ENCODE measurements at places on chromosomes 12 and 14. TPM values are rescaled to one million over a fixed set of nuclear protein-coding genes. Genes with fewer than 3 reads are reported as not detected.
A peak's percentile ranks its signal among the peaks of the same experiment; 100 is the strongest.

PEBP1 gene
- 118 TPM for total RNA-seq

BORCS5 gene
- total RNA-seq, result 21.2 TPM

EIF2B2 gene
- 49.1 TPM for total RNA-seq

MANSC1 gene
- not detected for total RNA-seq

- no peaks in the 10 kb centered on the region for H3K36me3 ChIP-seq
- no peaks in the 10 kb centered on the region for H3K27me3 ChIP-seq
- DNase-seq, result no peak
- H3K27ac ChIP-seq, result no peak overlapping the region
- H3K4me3 ChIP-seq, result no peak overlapping the region
- no peaks in the 10 kb centered on the region for H3K4me1 ChIP-seq
These were observed 75.5 kb downstream of the FAR2 start for GRCh38 chr12:29224572-29224971.

DNA sequence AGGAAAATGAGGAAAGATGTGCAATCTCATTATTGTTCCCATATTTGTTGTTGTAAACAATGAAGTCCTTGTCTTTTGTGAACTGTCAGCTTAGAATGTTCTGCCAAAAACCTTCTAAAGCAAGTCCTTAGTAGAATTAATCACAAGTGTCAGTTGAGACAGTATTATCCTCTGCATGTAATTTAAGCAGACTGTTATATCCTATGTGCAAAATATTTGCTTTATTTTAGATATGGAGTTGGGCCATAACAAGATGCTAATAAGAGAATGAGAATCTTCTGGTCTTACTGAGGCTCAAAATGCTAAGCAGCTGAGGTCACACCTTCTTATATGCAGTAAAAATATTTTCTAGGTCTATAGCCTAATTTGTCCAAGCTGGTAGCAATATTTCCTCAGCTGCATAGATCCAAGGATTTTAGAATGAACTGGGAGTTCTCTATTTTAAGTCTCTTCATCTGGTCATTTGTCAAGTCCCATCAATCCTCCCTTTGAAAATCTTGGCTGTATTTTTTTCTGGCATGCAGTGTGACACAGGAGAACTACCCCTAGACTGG lies 222.3 kb upstream of the NAV3 start:
- no peaks in the 10 kb centered on the region for H3K4me1 ChIP-seq
- no peak overlapping the region for H3K27ac ChIP-seq
- no peaks in the 10 kb centered on the region for H3K36me3 ChIP-seq
- H3K27me3 ChIP-seq, result no peaks in the 10 kb centered on the region
- no peak overlapping the region for H3K4me3 ChIP-seq
- DNase-seq, result no peak

SLCO1B3 gene
- total RNA-seq, result not detected

KLRC2 gene
- 1.6 TPM for total RNA-seq

DNA sequence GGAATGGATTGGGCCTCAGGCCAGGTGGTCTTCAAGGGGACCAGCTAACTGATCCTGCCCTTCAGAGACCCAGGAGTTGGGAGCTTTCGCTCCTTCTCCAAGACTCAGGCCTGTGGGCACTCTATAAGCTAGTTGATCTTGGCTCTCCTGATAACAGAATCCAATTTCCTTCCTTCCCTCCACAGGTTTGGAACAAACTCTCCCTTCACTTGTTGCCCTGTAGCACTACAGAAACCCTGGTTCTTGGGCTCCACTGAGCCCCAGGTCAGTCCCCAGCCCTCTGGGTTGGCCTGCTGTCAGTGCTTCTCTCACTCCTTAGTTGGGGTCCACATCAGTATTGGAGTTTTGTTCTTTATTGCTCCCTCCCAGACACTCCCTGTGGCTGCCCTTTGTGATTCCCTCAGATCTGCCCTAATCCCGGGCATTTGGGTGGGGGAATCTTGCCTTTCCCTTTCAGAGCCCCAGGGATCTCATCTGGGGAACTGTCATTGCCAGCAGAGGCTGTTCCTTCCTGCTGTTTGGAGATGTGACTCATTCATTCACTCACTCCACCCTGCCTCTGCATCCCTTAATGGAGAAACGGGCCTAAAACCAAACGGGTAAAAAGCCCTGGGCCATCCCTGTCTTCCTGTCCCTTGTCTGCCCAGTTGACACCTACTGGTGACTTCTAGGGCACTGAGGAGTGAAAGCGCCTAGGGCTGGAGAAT lies 4.4 kb upstream of the GPD1 start:
- no peaks in the 10 kb centered on the region for H3K27me3 ChIP-seq
- H3K4me3 ChIP-seq, result no peak overlapping the region
- no peaks in the 10 kb centered on the region for H3K4me1 ChIP-seq
- H3K27ac ChIP-seq, result no peak overlapping the region
- no peak for DNase-seq
- H3K36me3 ChIP-seq, result peaks cover 60% of the 10 kb centered on the region

GRCh38 chr12:51925346-51926063 lies 18.2 kb downstream of the ACVRL1 start:
- no peak overlapping the region for H3K4me3 ChIP-seq
- peak overlapping the region; percentile 30 for H3K27ac ChIP-seq
- H3K36me3 ChIP-seq, result no peaks in the 10 kb centered on the region
- no peak for DNase-seq
- H3K27me3 ChIP-seq, result peaks cover 16% of the 10 kb centered on the region
- H3K4me1 ChIP-seq, result peaks cover 4% of the 10 kb centered on the region

DACT1 gene
- total RNA-seq, result 0.58 TPM

MYO1H gene
- total RNA-seq, result not detected

ZNF891 gene
- 1.9 TPM for total RNA-seq

DNA sequence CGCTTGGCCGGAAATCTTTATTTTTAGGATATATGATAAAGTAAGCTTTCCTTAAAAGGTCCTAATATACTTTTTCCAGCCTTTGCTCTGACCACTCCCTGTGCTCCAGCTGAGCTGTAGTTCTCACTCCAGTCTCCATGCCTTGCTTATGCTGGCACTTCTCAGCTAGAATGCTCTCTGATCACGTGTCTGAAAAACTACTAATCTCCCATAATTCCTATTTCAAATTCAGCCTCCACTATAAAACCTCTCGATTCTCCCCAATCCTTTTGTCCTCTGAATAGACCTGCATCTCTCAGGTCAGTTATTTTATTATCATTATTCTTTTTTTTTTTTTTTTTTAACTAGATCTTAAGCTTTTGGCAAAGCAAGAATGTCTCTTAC lies 3.7 kb downstream of the BIN2 start:
- H3K27me3 ChIP-seq, result no peaks in the 10 kb centered on the region
- H3K36me3 ChIP-seq, result peaks cover 63% of the 10 kb centered on the region
- peaks cover 67% of the 10 kb centered on the region for H3K4me1 ChIP-seq

GRCh38 chr12:108667349-108667748 lies 33.7 kb upstream of the SELPLG start:
- H3K4me3 ChIP-seq, result no peak overlapping the region
- H3K4me1 ChIP-seq, result peaks cover 20% of the 10 kb centered on the region
- H3K27me3 ChIP-seq, result no peaks in the 10 kb centered on the region
- no peak for DNase-seq

GRCh38 chr14:76272349-76272748 lies 103.6 kb upstream of the ESRRB start:
- H3K27me3 ChIP-seq, result no peaks in the 10 kb centered on the region
- H3K36me3 ChIP-seq, result no peaks in the 10 kb centered on the region
- DNase-seq, result no peak
- H3K4me1 ChIP-seq, result no peaks in the 10 kb centered on the region
- H3K4me3 ChIP-seq, result no peak overlapping the region
- H3K27ac ChIP-seq, result no peak overlapping the region

DNA sequence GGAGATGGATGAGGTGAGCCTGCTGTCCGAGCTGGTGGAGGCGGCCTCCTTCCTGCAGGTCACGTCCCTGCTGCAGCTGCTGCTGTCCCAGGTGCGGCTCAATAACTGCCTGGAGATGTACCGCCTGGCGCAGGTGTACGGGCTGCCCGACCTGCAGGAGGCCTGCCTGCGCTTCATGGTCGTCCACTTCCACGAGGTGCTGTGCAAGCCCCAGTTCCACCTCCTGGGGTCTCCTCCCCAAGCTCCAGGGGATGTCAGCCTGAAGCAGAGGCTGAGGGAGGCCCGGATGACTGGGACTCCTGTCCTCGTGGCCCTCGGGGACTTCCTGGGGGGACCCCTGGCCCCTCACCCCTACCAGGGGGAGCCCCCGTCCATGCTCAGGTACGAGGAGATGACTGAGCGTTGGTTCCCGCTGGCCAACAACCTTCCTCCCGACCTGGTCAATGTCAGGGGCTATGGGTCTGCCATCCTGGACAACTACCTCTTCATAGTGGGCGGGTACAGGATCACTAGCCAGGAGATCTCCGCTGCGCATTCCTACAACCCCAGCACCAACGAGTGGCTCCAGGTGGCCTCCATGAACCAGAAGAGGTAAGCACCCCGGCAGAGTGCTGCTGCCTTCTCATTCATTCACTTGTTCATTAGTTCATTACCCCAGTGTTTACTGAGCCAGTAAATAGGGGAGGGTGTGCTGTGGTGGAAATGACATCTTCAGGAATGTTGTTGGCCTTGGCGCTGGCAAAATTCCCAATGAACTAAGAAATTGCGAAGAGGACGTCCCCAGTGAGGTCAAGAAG lies 774 bp upstream of the MANSC4 start:
- H3K27ac ChIP-seq, result peak overlapping the region; percentile 83
- H3K27me3 ChIP-seq, result peaks cover 7% of the 10 kb centered on the region
- H3K36me3 ChIP-seq, result peaks cover 26% of the 10 kb centered on the region
- H3K4me1 ChIP-seq, result peaks cover 38% of the 10 kb centered on the region

DNA sequence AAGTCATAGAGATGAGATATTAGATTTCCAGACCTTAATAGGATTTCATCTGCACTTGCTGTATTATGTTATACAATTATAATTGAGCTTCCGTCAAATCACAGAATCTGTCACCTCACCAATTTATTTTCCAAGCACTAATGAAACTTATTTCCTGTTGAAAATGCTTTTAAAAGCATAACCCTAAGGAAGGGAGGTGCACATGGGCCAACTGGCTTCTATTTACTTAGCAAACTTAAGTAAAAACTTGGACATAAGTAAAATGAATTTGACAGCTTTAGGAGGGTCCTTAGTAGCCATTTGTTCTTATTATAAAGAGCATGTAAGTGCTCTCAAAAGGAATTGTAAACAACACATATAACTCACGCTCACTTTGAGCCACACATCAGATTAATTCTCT lies 462.2 kb upstream of the TMPO start:
- H3K36me3 ChIP-seq, result no peaks in the 10 kb centered on the region
- no peak overlapping the region for H3K4me3 ChIP-seq
- H3K27me3 ChIP-seq, result no peaks in the 10 kb centered on the region
- H3K4me1 ChIP-seq, result no peaks in the 10 kb centered on the region
- H3K27ac ChIP-seq, result no peak overlapping the region

- peaks cover 63% of the 10 kb centered on the region for H3K36me3 ChIP-seq
- peak; percentile 33 for DNase-seq
- H3K27me3 ChIP-seq, result no peaks in the 10 kb centered on the region
- peak overlapping the region; percentile 79 for H3K27ac ChIP-seq
- H3K4me3 ChIP-seq, result peak overlapping the region; percentile 30
These were observed 75.3 kb upstream of the DUSP6 start for GRCh38 chr12:89427508-89428156.

DNA sequence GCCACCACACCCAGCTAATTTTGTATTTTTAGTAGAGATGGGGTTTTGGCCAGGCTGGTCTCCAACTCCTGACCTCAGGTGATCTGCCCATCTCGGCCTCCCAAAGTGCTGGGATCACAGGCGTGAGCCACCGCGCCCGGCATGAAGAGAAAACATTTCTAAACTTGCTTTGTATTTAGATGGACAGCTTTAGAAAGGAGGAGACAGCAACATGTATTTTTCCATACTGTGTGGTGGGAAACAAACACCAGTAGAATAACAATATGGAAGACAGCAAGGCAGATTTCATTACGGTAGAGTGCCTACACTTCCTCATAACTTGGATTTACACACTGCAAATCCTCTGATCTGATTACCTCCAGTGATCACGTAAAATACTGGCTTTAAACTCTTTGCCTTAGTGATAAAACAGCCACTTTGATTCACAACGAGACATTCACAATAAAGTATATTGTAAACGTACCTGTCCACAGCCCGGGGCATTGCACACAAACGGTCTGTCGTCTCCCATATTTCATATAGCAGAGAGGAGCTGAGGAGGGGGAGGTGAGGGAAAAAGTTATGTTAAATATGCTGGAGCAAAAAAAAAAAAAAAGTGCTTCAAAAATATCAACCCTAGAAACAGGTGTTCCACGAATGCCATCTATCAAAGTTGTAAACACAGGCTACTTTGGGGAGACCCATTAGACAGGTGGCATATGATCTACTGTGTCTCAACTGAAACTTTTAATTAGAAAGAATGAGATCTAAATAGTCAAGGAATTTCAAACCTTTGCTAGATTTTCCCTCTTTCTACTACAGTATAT lies 25.5 kb downstream of the ATF7 start:
- no peak overlapping the region for H3K4me3 ChIP-seq
- H3K4me1 ChIP-seq, result peaks cover 19% of the 10 kb centered on the region
- H3K27me3 ChIP-seq, result no peaks in the 10 kb centered on the region
- H3K27ac ChIP-seq, result no peak overlapping the region

PLEKHH1 gene
- total RNA-seq, result 0.99 TPM

TIMELESS gene
- total RNA-seq, result 62.7 TPM

- H3K36me3 ChIP-seq, result no peaks in the 10 kb centered on the region
- no peak overlapping the region for H3K27ac ChIP-seq
- DNase-seq, result no peak
- no peak overlapping the region for H3K4me3 ChIP-seq
- H3K4me1 ChIP-seq, result peaks cover 5% of the 10 kb centered on the region
- H3K27me3 ChIP-seq, result peaks cover 57% of the 10 kb centered on the region
These were observed 4.7 kb downstream of the CCDC184 start for GRCh38 chr12:48187916-48188695.

GRCh38 chr12:84661786-84662185 lies 250.8 kb downstream of the SLC6A15 start:
- no peaks in the 10 kb centered on the region for H3K27me3 ChIP-seq
- no peak for DNase-seq
- H3K4me3 ChIP-seq, result no peak overlapping the region

DNA sequence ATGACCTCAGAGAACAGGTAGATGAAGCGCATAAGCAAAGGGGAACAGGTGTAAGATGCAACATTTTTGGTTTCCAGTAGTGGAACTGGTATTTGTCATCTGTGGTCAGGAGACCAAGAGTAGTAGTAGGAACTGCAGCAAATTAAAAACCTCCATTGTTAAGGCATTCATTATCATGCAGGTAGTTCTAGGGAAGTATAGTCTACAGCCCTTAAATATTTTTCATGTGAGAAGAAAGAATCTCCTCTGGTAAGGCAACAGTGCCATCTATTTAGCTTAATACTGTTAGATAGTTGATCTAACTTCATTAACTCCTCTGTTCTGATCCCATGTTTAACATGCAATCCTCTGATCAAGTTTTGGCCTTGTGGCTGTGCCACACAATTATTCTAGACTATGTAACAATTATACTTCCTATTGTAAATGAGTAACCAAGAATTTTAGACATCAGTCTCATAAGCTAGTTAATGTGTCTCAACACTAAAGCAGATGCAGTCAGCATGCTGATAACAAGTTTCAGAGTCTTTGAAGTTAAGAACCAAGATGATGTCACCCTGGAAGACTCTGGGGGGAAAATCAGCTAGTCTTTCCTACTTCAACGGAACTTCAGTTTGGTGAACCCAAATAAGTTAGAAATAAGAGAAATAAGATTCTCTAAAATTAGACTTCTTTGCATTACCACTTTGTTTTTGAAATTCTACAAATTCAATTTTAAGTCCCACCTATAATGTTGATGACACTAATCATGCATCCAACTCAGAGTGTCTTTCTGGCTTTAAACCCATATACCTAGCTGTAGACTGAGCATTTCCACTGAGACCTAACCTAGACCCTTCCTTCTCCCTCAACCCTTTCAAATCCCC lies 70.9 kb downstream of the STXBP6 start:
- no peak overlapping the region for H3K27ac ChIP-seq
- no peak overlapping the region for H3K4me3 ChIP-seq
- H3K36me3 ChIP-seq, result no peaks in the 10 kb centered on the region
- DNase-seq, result no peak
- H3K4me1 ChIP-seq, result no peaks in the 10 kb centered on the region

All from activated CD8-positive, alpha-beta T cell treated with anti-CD3 and anti-CD28 coated beads, Interleukin-2, amount 10 ng/mL, durations not matched to agents 7 days and 5 days (primary cell).